Pons (tissue), 1 donor: ENCODE measurements at places on chromosomes 1 and 21.

DNA sequence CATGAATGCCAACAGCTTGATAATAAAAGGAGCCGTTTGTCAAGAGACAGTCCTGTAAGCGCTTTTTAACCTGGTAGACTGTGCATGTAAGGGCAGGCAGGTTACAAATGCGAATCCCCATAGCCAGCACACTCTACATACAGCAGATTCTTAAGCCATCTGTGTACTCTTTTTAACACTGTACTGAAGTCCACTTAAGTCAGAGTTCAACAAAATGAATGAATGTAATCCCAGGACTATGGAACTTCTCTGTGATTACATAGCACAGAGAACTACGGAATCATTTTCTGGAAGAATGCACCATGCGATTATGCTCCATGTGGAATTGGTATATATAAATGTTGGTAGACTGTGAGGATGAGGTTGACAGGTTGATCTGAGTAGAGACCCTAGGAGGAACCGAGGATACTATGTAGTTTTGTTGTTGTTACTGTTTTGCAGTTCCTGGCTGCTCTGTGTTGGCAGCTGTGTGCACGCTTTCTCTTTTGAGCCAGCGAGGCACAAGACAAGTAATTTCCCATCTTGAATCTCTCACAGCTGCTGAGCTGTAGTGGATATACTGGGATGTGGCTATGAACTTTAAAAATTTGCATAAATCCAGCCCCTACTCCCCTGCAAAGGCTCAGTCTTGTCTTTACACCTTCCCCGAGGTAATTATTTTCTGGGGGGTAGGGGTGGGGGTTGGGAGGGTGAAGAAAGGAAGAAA lies 21.9 kb downstream of the LRRC8D start:
- DNase-seq = peak; percentile 66

GRCh38 chr1:214123061-214123784 lies 135.4 kb downstream of the PROX1 start:
- peak; percentile 89 for DNase-seq

DNA sequence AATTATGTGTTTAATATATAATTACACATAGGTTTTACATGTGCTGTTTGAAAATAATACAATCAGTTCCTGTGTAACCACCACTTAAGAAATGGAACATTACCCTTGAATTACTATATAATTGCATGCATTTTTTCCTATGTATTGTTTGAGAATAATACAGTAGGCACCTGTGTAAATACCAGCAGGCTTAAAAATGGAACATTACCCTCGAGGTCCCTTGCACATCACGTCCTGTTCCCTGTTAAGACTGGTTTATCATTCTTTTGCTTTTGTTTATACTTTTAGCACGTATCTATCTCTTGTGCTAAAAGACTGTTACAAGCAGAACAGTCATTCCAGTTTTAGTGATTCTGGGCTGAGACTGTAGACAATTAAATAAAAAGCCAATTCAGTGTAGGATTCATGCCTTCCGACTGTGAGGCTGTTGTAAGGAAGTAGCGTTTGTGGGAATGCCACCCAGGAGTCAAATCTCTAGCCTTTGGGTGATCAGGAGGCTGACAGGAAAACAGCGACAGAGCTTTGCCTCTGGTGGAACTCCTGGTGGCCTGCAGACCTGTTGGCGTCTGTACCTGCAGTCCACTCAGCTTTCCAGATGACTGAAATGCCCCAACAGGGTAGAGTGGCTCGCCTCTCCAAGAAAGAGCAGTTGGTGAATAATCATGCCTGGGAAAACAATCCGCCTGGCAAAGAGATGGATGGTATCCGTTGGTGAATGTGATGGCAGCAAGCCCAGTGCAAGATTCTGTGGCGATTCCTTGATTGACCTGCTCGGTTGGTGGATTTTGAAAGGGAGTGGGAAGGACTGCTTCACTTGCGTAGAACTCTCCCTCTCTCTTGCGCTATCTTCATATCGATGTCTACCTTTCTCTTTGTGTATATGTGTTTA lies 58.0 kb downstream of the DISC1 start:
- no peak for DNase-seq

- DNase-seq = peak; percentile 87
These were observed 102.4 kb upstream of the SERBP1 start for GRCh38 chr1:67532452-67533216.

DNA sequence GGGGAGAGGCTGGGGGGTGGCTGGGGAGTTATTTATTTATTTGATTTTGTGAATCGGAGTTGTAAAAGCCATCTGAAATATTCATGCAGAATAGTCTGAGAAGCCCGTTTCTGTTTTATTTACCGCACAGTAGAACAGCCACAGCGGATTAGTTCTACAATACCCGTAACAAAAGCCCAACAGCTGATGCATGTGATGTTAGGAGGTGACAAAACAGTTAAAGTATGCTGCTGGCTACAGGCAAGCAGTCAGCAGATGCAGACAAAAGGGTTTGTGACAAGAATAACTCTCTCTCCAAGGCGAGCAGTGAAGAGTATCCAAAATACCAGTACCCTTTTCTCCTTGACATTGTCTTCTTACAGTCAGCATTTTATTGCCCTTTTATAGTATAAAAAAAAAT lies 42.0 kb downstream of the PROX1 start:
- peak; percentile 90 for DNase-seq

- no peak for DNase-seq
These were observed 37.5 kb upstream of the FMN2 start for GRCh38 chr1:240054109-240054701.

DNA sequence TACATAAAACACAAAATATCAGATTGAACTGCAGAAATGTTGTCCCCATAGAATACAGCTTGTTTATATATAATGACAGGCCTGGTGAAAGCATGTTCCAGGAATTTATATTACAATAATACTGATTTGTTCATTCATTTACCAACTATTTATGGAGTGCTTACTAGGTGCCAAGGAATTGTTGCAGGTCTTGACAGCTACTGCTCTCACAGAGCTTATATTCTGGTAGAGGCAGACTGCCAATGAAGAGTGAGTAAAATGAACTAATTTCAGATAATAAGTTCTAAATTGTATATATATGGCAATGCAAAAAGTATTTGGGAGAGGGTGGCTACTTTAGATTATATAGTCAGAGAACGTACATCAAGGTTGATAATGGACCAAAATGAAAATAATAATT lies 152.0 kb downstream of the COQ8A start:
- DNase-seq = no peak

- no peak for DNase-seq
These were observed 121.2 kb upstream of the PTGFR start for GRCh38 chr1:78369546-78369945.

- no peak for DNase-seq
These were observed 44.0 kb downstream of the CDC42 start for GRCh38 chr1:22096463-22096862.

DNA sequence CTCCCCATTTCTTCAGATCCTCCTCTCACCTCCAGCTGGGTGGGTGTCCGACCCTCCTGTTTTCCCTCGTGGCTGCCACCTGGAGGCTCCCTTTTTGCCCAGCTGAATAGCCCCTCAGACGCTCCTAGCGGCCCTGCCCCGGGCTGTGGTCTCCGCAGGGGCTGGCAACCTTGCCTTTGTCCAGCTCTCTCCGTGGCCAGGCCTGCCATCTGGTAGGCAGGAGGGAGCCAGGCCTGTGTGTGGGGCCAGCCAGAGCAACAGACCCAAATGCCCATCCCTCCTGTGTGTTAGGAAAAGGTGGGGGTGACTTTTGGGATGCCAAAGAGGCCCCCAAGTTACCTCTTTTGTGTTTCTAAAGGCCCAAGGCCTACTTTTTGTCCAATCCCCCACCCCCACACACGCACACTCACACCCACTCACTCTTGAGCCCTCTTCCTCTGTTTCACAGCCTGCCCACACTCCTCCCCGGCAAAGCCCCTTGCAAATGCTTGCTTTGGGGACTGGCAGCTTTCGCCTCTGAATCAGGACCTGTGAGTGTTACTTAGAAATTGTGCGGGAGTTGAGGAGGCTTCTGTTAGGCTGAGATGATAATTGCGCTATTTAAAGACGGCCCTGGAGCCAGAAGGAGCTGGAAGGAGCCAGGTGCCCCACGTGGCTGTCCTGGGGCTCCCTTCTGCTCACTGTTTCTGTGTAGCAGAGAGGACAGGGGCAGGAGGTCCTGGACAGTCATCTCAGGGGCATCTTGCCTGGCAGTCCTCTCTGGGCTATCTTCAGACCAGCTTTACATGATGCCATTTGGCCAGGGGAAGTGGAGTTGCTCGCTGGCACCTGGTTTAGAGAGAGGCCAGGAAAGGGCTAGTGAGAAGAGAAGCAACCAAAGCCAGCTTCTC lies 9.1 kb downstream of the PPFIA4 start:
- DNase-seq = no peak

DNA sequence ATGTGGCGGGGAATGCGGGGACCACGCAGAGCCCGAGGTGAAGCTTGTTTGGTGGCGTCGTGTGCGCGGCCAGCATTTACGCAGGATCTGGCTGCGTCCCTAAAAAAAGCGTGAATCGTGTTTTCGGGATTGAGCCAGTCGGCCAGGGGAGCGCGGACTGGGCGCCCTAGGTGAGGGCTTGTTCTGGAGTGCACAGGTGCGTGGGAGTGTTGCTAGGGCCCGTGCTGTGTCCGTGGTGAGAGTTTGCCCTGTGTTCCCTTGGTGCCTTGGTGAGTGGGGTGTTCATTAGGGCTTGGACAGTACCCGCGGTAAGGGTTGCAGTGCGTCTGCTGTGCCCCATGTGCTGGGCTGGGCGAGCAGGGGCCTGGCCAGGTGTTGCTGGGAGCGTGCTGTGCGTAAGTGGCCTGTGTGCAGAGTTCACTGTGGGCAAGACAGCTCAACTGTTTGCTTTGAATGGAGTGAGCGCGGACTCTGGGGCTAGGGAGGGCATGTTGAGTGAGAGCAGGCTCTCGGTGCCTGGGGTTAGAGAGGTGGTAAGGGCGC lies 673 bp downstream of the CD46 start:
- DNase-seq = peak; percentile 17

DNA sequence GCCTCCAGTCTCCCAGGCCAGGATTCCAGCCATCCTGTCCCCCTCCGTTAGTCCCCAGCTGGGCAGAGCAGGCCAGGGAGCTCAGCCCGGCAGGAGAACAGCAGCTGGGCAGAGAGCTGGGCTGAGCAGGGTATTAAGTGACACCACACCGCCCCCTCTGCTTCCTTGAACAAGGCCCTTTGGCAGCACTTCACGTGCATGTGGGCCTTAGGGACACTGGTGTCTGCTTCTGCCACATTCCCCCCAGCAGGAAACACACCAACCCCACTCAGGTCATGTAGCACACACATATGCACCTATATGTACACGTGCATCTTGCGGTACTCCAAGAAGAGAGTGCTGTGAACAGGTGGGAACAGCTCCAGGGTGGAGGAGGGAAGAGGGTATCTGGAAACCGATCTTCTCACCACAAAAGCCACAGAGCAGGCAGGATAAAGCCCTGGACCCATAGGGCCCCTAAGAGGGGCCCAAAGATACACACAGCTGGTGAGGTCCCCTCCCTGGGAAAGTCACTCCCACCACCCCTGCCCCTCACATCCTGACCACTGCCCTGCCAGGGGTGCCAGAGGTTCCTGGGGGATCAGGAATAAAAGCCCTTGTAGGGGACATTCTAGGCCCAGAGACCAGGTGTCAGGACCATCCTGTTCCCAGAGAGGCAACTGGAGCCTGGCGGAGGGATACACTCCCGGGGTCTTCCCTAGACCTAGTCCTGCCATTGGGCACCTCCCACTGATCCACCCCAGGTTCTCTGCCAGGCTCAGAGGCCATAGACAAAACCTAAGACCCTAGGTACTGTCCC lies 4.5 kb downstream of the EPHA2 start:
- no peak for DNase-seq

DNA sequence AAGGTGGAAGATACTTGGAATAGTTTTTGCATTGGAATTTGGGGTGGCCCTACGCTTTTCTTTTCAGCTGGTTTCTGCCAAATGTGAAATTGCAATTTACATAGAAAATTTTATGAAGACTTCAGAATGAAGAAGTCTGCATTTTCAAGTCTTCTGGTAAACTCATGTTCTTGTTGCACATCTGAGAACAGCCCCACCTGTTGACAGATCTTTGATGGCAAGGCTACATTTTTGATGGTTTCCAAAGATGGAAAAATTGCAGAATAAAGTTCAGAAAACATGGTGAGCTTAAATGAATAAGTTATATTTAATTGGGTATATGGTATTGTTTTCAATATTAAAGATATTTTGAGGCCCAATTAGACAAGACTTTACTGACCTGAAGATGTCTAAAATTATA lies 25.4 kb downstream of the OLFM3 start:
- DNase-seq = no peak

GRCh38 chr21:43971201-43971991 lies 40.7 kb upstream of the TRAPPC10 start:
- peak; percentile 35 for DNase-seq

GRCh38 chr1:200290010-200290685 lies 119.7 kb downstream of the ZNF281 start:
- DNase-seq = no peak

DNA sequence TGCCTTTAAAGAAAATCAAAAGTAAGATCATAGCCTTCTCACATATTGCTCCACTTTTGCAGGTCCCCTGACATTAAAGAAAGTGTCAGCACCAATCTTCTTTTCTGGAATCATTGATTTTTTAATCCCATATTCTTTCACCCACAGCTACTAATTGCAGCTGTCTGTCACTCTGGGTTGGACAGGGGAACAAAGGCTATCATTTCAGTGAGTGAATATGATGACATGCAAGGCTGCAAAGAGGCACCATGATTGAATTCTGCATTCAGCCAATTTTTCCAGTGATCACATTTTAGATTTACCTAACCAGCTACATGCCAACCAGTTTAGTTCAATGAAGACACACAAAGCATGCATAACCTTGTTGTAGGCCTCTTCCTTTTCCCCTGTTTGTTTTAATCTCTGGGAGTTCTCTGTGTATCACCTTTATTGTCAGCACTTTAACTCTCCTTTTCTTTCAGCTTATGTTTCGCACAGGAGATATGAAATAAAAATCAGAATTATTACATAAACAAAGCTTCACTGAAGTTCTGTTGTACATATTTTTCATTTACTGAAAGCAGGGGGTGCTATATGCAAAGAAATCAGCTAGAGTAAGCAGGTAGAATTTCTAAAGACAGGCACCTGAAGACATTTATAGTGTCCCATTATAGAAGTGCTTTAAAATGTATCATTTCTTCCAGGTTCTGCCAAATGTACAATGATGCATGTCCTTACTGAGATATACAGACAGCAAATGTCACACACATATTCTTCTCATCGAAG lies 584.8 kb downstream of the PLA2G4A start:
- DNase-seq = no peak

GRCh38 chr1:247113094-247113497 lies 8.9 kb upstream of the ZNF669 start:
- no peak for DNase-seq

DNA sequence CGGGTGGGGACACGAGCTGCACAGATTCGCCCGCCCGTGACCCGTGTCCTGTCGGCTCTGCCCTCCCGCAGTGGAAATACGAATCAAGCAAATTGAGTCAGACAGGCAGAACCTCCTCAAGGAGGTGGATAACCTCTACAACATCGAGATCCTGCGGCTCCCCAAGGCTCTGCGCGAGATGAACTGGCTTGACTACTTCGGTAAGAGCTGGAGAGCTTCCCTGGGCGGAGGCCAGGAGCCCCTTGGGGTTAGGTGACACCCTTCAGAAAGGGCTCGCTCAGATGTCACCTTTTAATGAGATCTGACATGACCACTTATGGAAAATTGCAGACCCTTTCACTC lies 489 bp downstream of the CDCA8 start:
- no peak for DNase-seq

- no peak for DNase-seq
These were observed at the start of gene TFF3 for GRCh38 chr21:42315296-42315891. TFF3 (minus strand) TSS chr21:42315409; CDS start chr21:42315374, 35 bp downstream.
